ENCODE measurements at places on chromosomes 2 and 18.

DNA sequence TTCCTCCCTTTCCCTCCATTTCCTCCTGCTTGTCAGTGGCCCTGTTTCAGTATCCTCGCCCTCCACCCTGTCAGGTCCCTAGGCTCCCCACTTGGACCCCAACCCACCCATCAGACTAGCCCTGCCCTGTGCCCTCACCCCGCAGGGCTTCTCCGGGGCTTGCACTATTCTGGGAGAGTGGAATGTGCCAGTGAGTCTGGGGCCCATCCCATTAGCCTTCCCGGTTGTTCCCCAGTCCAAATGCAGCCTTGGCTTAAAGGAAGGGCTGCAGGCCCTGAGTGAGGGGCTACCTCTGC, 45.5 kb downstream of the MYO7B start:
- DNase-seq, result no peak

- no peak for DNase-seq
Observed at GRCh38 chr2:151287513-151288250, 1.8 kb downstream of the NMI start.

GRCh38 chr18:3046216-3046808, 33.4 kb upstream of the LPIN2 start:
- DNase-seq, result no peak

DNA sequence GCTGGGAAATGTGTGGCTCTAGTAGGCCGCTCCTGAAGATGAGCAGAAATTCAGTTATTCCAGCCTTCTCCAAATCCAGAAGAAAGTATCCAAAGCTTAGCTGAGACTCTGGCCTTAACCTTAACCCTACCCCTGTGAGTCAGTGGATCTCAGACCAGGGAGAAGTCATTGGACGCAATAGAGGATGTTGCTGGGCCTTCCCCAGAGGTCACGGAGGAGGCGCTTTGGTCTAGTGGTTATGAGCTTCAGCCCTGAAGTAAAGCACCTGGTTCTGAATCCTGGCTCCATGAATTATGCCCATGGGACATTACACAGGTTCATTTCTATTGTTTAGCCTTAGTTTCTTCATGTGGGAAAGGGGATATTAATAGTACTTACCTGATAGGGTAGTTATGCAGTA, 24.0 kb downstream of the PKDCC start:
- no peak for DNase-seq

- DNase-seq, result no peak
Observed at GRCh38 chr18:79567481-79568147, 112.0 kb upstream of the CTDP1 start.

GRCh38 chr18:68727506-68727905, 12.6 kb upstream of the TMX3 start:
- no peak for DNase-seq

GRCh38 chr2:15890936-15891905, 49.1 kb upstream of the MYCN start:
- no peak for DNase-seq

GRCh38 chr2:25103287-25103871, 61.5 kb downstream of the EFR3B start:
- peak; percentile 56 for DNase-seq

DNA sequence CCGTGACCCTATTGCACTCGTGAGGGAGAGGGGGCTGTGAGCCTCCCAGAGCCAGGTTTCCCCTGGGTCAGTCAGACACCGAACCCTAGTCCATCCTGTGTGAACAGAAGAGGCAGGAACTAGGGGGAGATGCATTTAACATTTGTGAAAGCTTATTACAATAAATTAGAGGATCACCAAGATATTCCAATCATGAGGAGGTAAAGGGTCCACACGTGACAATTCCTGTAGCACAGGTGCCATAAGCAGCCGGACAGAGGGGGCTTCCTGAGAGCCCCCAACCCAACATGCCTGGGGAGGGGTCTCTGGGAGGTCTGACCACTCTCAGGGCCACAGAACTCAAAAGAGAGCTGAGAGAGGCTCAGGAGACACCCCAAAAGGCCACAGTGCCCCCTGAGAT, 93.3 kb downstream of the KCNF1 start:
- DNase-seq, result no peak

DNA sequence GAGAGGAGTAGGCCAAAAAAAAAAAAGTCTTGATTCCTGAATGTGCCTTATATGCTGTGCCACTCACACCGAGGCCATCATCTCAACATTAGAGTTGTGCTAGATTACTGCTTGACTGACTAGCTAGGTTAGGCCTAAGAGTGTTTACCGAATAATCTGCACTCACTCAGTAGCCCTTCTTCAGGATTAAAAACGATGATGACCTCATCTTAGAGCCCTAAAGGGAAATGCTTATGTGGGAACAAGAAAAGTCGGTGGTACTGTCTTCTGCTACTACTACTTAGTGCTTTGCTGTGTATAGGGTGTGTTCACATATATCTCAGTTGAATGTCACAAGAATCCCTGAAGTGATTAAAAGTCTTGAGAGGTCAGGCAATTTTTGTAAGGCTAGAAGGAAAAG, 54.3 kb downstream of the THOC1 start:
- DNase-seq, result no peak

- DNase-seq, result no peak
Observed at GRCh38 chr2:207054521-207054920, 111.2 kb downstream of the KLF7 start.

GRCh38 chr2:201223089-201224073, 37.0 kb upstream of the CASP8 start:
- no peak for DNase-seq

GRCh38 chr2:60899892-60900249, 18.5 kb downstream of the REL start:
- DNase-seq, result no peak

DNA sequence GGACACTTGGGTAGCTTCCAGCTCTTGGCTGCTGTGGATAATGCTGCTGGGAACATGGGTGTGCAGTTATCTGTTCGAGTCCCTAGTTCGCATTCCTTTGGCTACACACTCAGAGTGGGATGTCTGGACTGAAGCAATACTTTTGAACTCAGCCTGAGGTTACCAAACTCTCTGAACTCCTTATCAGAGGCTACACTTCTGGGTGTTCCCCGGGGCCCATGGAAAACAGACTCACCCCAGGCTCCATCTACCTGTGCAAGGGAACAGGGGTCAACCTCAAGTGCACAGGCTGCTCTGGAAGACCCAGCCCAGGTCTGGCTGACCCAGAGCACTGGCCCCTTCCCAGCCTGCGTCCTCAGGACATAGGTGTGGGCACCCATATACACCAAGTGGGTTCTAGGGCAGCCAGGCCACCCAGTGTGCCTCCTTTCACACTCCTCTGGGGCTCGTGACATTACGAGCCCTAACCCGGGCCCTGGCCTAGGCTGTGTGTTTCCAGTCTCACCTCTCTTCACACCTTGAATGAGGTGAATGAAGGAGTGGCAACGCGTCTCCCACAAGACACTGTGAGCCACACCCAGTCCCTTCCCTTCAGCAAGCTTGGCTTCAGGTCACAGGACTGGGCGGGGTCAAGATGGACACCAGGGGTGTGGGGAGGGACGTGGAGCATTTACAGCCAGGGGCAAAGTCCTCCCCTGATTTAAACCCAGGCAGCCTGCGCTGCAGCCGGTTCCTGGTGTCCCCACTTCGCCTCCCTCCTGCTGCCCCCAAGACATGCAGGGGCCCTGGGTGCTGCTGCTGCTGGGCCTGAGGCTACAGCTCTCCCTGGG, at the start of gene ALPI:
TSS of gene ALPI (plus strand) at position 728 of the 830 bp plus-strand sequence. CDS start at position 775, 47 bp downstream.
- DNase-seq, result no peak

DNA sequence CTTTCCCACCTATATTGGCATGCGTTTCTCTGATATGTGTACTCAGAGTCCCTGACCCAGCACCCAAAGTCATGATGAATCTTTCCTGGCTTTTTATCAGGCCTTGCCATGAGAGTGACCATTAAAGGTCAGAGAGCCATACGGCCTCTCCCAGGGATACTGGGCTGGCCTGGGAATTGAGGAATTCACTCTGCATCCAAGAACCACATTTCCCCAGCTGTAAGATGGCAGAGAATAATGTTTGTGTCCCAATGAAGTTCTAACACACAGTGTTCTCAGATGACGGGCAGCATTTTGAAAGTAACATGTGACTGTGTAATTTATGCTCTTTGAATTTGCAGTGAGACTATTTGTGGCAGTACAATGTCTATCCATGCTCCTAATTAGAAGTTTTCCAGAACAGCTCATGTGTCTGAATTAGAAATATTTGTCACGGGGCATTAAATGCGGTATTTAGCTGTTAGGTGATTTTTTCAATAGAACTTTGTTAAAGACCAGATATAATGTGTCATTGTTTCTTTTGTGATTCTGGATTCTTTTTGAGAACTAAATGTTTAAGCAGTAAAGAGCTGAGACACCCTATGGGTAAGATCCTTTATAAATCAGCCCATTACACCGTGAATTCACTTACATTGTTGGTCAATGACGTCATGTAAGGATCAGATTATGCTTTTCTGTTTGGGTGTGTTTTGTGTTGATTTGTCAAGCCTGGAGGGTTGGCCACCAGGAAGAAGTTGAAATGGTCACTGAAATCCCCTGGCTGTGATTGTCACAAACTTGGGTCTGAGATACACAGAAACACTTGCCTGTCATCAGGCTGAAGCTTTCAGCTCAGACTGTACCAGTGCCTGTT, 7.3 kb upstream of the SLC3A1 start:
- DNase-seq, result no peak

GRCh38 chr18:55974521-55974920, 386.5 kb upstream of the TCF4 start:
- no peak for DNase-seq

GRCh38 chr2:8525582-8526402, 156.1 kb upstream of the ID2 start:
- no peak for DNase-seq

DNA sequence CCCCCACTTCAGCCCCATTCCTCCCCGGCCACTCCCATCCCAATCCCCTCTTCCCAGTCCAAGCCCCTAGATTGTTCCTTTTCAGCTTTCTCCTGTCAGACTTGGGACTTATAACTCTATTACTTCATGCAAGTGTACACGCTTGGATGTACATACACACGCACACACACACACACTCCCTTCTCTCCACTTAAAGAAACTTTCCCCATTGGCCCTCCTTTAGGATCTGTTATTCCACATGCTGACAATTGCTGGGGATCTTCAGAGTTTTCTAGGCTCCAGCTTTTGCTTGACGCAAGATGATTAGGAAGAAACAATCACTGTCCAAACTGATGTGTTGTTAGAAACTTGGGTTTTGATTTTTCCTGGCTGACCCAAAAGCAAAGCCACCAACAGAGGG, 75.4 kb downstream of the CDK15 start:
- no peak for DNase-seq

GRCh38 chr2:237361194-237362004, 52.6 kb downstream of the COL6A3 start:
- no peak for DNase-seq

DNA sequence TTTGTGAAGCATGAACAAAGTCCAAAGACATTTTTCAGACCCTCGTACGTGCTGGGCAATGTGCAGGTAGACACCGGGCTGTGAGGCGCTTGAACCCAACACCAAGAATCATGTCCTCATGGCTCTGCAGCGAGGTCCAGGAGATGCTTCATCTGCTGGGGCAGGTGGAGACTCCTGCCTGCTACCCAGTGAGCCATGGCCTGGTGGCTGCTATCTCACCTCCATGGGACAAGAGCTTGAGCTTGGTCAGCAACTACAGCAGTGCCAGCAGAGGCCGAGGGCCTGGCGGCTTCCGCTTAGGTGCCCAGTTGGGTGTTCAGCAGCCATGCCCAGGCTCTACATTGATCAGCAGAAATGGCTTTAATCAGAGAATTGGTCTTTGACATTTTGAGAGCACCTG, 281.0 kb upstream of the HS6ST1 start:
- DNase-seq, result no peak

DNA sequence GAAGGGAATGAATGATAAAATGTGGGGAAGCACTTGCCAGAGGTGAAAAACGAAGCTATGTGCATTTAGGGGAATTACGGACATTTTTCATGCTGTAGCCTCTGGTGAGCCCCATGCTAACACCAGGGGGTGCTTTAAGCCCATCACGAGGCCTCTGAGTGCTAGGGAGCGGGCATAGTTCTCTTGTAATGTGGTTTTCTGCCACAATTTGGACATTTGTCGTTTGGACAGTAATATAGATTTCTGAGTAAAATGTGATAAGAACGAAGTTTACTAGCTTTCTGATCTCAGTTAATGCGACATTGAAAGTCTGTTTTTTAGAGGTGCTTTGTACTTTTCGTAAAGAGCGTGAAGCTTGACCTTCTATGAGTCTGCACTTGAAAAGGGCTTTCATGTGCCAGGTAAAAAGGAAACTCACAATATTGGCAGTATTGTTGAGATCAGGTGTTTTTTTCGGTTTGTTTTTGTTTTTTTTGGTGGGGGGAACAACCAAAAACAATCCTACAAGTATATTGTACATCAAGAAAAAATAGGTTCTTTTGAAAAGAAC, 50.6 kb downstream of the TRAF3IP1 start:
- no peak for DNase-seq

DNA sequence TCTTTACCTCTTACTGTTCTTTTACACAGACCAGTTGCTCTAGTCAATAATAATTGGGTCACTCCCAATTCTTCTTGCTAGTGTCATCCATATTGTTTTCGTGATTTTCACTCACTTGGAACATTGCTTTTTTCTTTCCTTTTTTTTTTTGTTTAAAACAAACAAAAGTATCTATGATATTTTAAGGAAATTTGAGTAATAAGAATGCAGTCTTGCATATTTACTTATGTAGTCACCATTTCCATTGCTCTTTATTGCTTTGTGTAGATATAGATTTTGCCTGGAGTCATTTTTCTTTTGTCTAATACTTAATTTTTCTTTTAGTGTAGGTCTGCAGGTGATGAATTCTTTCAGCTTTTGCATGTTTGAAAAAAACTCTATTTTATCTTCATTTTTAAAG, 71.9 kb downstream of the WDR7 start:
- DNase-seq, result no peak

DNA sequence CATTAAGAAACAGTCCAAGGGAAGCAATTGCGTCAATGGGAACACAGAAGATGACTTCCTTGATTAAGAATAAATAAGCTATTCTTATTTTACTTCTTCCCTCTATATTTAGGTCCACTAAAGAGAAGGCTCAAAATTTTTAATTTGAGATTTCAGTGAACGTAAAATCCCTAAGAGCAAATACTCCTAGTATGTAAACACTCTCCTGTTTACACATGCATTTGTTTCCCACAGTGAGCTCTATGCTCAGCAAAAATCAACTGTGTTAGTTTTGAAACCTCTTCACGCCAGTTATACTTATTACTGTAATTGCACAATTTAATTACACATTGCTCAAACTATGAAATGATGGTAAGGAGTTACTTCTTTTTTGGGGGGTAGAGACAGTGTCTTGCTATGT, 8.8 kb downstream of the SLC39A6 start:
- DNase-seq, result no peak

DNA sequence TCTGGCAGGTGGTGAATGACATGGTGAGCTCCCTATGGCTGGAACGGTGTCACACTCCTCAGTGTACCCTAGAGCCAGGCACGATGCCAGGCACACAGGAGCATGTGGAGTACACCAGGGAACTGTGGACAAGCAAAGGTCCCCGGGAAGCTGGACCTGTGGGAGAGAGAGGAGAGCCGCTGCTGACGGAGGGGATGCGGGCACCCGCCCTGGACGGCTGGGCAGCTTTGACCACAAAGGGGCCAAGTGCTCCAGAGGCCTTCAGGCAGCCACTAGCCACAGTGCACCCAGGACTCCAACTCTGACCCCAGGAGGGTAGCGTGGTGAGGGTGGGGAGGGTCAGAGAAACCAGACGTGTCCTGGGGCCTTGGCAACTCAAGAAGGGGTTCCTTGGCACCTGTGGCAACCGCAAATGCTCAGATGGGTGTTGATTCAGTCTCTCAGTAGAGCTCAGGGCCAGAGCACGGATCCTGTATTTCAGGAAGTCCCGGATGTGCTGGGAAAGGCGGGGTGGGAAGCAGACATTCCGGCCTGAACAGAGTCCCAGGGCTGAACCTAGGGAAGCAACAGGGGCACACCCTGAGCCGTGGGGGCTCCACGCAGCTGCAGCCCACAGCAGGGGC, 2.3 kb upstream of the MAB21L4 start:
- DNase-seq, result no peak
